ENCODE measurements at places on chromosomes 1 and 21.

DNA sequence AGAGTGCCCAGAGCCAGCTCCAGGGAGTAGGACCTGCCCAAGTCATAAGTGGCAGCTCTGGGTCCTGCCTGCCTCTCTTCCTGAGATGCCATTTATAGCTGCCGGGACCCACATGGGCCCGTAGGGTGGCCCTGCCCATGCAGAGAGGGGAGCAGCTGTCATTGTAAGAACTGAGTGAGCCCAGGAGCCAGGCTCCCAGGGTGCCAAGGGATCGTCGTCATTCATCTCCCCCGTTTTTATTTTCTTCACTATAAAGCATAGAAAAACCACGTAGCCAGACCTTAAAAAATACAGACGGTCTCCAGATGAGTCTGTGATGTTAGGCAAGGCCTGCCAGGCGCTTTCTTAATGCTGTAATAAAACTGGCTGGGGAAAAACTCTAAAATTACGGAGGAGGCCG is 90.7 kb downstream of the IGSF21 start:
- DNase-seq: no peak

DNA sequence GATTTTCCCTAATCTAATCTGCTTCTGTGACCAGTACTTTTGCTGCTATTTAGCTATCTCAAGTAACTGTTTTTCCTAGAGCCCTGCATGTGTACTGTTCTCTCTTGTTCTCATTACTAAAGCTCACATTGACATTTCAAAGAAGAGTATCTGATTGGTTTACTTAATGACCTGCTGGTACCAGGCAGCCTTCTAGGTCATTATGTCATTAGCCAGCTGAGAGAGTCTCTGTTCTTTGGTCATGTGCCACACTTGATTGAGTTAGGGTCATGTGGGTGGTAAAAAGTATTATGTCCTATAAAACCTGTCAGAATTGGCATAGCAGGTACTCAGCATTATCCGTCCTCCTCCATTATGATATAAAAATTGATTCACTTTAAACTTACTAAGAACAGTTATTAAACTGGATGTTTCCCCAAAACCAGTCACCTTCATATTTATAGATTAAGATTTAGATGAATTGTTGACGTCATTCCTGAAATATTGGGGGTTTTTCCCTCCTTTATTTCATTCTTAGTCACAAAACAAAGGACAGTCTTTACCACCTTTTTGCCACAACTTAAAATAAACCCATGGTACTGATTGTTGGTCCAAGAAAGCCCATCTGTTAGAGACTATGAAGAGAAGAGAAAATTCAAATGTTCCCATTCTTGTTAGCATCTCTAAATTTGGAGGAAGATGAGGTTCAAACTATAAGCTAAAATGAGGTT is 22.2 kb downstream of the FNDC5 start:
- no peak for DNase-seq

GRCh38 chr1:111141245-111142220 is 1.5 kb downstream of the CEPT1 start:
- DNase-seq: no peak

DNA sequence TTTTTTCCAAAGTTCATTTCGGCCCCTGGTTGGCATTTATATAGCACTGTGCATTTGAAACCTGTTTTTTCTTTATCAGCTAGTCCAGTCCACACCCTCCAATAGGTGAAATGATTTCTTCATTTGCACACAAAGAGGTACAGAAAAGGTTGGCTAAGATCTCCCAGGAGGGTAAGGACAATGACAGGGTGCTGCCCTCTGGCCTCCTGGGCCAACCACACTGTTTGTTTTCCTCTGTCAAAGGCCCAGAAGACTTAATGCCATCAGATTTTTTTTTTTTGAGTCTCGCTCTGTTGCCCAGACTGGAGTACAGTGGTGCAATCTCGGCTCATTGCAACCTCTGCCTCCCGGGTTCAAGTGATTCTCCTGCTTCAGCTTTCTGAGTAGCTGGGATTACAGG is 70.1 kb upstream of the EFHD2 start:
- no peak for DNase-seq

GRCh38 chr1:211478801-211479578 is 13.0 kb downstream of the RD3 start:
- no peak for DNase-seq
